Tongue (tissue), 3 donors: ENCODE measurements at places on chromosomes 16 and 17. TPM values are rescaled to one million over a fixed set of nuclear protein-coding genes. Genes with fewer than 3 reads are reported as not detected.

DNA sequence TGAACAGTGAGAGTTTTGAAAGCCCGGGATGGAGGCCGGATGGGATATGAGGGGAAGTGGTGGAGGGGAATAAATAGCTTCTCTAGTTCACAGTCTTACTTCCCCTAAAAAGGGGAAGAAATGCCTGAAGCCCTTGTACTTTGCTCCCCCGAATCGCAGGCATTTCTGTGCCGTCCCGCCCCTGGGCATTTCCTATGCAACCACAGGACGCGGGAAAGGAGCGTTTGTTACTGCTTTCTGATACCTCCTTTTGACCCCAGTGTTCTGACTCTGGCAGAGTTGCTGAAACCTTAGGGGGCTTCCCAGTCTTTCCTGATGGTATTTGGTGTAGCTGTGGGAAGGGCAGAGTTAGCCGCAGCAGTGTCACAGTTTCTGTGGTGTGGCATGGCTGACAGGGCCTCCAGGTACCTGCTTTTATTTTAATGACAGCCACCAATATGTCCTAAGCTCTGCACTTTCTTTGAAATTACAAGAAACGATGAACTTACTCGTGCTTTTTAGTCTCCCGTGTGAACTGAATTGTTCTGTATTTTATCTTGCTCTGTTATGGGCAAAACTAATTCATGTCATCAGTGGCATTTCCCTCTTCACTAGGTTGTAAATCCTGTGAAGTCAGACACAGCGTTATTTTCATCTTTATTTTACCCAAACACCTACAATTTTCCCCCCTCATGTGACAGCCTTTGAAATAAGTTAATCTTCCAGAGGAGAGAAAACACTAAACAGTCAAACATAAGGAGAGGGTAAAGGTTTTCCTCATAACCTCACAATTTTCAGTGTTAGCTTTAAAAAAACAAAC is 27.1 kb downstream of the USP10 start:
- no peak for DNase-seq

GRCh38 chr16:89199241-89200123 is 855 bp downstream of the SLC22A31 start:
- DNase-seq = no peak

- no peak for DNase-seq
Measured at GRCh38 chr17:40548982-40549685, 16.1 kb downstream of the CCR7 start.

TBC1D28 gene
- not detected for total RNA-seq

TBC1D3C gene
- total RNA-seq = not detected

RHBDL3 gene
- 1.6 TPM for total RNA-seq

DNA sequence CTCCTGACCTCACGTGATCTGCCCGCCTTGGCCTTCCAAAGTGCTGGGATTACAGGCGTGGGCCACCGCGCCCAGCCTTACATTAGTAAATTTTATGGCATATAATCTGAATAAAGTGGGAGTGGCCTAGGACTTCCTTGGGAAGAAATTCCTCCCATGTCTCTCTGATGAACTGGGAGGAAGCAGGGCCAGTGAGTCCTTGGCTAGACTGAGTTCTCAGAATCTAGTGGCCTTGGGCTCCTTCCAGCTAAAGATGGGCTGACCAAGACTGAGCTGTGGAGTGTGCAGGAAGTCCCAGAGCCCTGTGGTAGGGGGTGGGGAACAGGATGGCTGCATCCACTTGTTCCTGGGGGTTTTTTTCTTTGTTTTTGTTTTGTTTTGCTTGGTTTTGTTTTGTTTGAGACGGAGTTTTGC is 10.0 kb upstream of the NAGLU start:
- no peak for DNase-seq

GRCh38 chr17:5562661-5563360 is 21.5 kb downstream of the NLRP1 start:
- DNase-seq = no peak

- DNase-seq = no peak
Measured at GRCh38 chr17:7465597-7466275, 13.7 kb downstream of the ZBTB4 start.

DNA sequence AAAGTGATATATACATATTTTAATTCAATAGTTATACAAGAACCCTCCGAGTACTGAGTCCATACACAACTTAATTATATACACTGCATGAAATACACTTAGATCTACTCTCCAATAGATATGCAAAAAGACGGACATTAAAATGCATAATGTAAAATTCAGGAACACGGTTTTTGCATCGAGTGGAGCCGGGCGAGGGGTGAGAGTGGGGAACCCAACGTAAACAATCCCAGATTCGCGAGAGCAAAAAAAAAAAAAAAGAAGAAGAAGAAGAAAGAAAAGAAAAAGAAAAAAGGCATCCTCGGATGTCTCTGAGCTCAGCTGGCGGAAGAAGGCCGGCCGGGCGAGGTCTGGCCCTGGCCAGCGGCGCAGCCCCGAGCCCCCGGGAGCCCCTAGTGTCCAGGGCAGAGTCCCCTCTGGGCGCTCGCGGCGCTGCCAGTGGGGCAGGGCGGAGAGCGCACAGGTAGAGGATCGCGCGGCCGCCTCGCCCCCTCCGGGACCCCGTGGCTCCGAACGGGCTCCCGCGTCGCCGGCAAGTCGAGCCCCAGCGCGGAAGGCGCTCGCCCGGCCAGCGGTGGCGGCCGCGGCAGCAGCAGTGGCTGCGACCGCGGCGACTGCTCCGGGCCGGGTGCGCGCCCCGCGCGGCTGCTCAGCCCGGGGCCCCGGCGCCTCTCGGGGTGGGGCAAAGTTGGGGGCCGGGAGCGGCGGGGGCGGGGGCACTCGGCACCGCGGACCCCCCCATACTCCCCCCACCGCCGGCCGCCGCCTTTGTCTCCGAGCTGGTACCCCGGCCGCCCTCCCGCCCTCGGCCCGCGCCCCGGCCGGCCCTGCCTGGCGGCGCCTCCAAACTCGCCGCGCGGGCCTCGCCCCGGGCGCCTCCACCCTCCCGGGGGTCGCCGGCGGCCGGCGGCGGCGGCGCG is 9.6 kb upstream of the ZFHX3 start:
- peak; percentile 67 for DNase-seq

DNA sequence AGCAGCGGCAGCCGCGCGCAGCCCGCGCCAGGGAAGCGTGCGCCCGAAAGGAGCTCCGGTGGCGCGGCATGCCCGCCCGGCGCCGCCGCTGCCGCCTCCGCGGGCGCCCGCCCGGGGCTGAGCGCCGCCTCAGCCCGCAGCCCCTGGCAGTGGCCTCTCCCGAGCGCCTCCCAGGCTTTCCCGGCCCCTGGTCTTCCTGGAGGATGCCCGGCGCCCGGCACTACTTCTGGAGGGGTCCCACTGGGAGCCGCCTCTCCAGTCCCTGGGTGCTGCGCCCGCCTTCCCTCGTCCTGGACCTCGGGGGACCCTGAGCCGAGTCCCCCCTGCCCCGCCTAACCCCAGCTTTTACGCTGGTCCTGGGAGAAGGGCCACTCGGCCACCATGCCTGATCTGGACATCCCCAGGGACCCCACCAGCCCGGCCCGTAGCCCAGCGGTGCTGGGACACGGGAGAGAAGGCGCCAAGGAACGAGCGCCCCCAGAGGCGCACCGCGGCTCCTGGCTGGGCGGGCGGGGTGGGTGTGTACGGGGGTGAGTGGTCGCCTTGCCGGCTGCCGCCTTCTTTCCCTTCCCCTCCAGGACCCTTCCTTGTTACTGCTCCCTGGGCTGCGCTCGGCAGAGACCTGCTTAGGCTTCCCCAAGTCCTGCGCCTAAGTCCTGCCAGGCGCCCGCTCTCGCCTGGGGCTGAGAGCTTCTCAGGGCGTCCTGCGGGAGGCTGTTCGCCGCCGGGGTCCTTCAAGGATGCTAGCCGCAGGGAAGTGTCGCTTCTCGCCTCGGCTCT is 704 bp downstream of the ASIC2 start:
- peak; percentile 17 for DNase-seq

DNA sequence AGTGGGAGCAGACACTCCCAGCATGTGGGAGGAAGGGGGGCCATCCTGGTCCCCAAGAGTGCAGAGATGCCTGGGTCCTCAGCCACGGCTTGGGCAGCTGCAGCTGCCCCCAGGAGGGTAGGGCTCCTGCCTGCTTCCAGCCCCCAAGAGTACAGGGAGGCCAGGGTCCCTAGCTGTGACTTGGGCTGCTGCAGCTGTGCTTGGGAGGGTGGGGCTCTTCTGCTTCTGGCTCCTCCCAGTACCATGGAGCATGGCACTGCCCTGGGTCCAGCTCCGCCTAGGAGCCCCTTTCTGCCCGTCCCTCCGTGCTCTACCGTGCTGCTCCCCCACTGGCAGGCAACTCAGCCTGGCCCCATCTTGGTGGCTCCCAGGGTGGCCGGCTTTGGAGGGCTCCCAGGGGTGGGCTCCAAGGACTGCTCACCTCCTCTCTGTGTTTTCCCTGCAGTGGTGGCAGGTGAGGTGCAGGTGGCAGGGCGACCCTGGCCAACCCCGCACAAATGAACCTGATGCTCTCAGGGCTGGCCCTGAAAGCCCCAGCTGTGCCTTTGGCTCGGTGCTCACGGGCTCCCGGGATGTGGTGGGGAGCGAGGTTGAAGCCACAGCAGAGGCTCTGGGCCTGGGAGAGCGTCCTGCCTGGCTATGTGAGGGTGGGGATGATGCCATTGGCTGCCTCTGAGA is 18.5 kb upstream of the USP22 start:
- DNase-seq = no peak

GRCh38 chr17:41785859-41786226 is 668 bp downstream of the JUP start:
- peak; percentile 53 for DNase-seq

CCDC200 gene
- not detected for total RNA-seq

INCA1 gene
- total RNA-seq = 0.62 TPM

- no peak for DNase-seq
Measured at GRCh38 chr17:61405686-61406536, 6.3 kb downstream of the TBX2 start.

TBX4 gene
- total RNA-seq = 2.2 TPM

- DNase-seq = no peak
Measured at GRCh38 chr17:63452046-63452961, 6.2 kb upstream of the CYB561 start.

GRCh38 chr16:51002881-51003490 is 148.1 kb downstream of the SALL1 start:
- DNase-seq = no peak

GRCh38 chr16:89685916-89686315 is 573 bp upstream of the CDK10 start:
- DNase-seq = no peak
